Daoy (cell line): ENCODE measurements at places on chromosomes 16 and 17. TPM values are rescaled to one million over a fixed set of nuclear protein-coding genes. Genes with fewer than 3 reads are reported as not detected.

GRCh38 chr17:44210342-44211192, 8.9 kb downstream of the UBTF start:
- DNase-seq = peak; percentile 86

DNA sequence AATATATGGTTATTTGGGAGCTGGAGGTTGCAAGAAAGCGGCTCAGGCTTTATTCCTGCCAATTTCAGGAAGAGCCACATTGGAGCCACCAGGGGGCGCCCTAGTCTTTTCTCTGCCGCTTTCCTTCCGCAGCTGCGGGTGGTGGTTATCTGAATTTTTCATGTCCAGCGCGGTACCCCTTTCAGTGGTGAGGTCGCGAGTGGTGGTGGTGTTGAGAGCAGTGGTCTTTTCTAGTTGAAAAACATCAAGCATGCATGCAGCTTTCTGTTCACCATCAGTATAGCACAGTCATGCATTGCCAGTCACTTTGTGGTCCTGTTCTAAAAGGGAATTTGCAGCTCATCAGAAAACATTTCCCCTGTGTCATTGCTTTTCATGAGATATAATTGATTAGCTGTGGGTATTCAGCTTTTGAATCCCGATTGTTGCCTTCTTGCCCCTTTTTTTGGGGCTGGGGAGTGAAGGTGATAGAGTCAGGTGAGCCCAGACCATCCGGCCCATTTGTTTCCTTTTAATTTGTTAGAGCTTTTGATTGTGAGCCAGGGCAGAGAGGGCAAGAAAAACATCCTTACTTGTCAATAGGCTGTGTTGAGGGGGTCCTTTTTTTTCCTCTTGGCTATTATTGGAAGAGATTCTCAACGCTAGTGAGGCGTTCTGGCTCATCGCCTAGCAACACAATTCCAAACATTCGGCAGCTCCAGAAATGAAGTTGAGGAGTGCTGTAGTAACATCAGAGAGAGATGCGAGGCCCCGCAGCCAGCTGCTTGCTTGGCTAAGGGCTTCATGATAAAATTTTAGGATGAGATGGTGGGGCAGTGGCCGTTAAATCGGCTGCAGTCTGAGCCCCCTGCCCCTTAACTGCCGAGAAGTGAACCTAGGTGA, 119.0 kb downstream of the SNX29 start:
- DNase-seq = peak; percentile 27

DNA sequence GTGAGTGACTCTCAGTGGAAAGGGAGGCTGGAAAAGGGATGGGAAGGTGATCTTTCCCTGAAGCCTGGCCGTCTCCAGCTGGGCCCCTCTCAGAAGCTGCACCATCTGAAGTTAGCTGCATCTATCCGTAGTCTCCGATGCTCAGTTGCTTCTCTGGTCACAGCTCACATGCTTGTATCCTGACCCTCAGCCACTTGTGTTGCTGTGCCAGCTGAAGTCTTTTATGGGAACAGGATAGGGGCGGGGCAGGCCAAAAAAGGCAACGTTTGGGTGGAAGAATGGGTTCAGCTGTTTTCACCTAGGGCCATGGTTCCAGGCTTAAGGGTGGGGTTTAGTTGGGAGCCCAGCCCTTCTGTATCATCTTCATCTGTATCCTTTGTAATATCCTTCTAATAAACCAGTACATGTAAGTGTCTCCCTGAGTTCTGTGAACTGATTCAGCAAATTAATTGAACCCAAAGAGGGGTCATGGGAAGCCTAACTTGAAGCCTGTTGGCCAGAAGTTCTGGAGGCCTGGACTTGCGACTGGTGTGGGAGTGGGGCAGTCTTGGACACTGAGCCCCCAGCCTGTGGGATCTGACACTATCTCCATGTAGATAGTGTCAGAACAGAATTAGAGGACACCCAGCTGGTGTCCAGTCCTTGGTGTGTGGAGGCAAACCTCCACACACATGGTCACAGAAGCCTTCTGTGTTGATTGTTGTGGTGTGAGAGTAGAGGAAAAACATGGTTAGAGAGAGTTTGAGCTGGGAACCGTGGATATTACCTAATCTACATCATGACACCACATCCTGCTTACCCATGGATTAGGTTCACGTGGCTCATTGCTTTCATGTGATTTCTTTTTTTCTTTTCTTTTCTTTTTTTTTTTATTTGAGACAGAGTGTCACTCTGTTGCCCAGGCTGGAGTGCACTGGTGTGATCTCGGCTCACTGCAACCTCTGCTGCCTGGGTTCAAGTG, 49.3 kb upstream of the FBXO47 start:
- no peak for DNase-seq

DNA sequence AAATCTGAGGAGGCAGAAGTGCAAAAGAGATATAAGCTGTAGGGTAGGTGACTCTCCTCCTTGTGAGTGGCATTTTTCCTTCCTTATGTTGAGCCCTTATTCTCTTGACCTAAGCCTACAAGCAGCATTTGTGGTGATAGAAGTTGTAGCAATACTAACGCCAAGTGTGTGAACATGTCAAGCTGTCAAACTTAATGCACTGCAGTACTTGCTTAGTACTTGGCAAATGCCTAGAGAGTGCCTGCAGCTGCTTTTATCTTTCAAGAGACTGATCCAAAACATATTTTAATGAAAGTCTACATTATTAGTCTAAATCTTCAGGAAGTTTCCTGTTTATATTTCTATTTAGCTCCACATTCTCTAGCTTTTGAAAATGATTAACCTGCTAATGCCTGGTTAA, 83.2 kb downstream of the CNTNAP4 start:
- no peak for DNase-seq

GRCh38 chr16:20763461-20764232, at the start of gene ACSM3:
ACSM3 (plus strand) TSS chr16:20764014; CDS start chr16:20770035, 6,021 bp downstream.
- DNase-seq = peak; percentile 69

DNA sequence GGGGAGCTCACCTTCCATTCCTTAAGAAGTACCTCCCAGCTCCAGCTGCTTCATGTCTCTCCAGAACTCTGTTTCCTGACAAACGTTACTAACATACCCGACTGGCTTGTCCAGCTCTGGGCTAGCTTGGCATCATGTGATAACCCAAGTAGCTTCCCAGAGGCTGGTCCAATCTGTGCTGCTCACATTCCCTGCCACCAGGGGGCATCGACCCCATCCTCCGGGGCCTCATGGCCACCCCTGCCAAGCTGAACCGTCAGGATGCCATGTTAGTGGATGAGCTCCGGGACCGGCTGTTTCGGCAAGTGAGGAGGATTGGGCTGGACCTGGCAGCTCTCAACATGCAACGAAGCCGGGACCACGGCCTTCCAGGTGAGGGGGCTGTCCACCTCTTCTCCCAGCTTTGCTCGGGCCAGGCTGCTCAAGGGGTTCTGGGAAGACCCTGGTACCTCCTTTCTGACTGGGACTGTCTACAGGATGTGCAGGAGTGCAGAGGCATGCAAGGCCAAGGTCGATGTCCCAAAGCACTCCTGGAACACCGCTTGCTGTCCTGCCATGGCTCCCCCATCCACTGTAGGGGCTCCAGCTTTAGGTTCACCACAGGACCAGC, 7.6 kb downstream of the EPX start:
- DNase-seq = peak; percentile 77

DNA sequence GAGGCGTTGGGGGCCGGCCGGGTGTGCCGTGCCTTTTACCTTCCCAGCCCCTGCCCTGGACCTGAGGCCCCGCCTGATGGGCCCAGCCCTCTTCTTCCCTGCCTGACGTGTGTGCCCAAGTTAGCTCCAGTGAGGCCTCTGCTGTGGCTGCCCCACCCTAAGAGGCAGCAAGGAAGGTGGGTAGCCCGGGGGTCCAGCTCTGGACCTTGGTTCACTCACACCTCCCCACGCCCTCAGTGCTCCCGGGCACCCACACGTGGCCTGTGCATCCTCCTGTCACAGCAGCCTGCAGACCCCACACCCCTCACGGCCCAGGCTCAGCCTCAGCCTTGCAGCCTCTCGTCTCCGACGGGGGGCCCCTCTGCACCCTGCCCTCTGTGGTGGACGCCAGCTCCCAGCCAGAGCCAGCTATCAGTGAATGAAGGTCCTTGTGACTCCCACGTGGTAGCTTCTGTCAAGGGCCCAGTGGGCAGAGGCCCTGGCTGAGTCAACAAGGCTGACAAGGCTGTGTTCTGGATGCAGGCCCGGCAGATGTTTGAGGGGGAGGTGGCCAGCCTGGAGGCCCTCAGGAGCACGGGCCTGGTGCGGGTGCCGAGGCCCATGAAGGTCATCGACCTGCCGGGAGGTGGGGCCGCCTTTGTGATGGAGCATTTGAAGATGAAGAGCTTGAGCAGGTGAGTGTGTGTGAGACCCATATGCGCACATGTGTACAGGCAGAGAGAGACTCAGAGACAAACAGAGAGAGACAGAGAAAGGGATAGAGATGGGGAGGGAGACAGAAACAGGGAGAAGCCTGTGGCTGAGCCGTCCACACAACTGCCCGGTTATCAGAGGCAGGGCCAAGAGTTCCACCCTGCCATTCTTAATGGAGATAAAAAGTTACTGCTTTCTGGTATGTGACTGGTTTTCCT, 2.8 kb downstream of the FN3K start:
- no peak for DNase-seq

- peak; percentile 67 for DNase-seq
These were observed 77.2 kb upstream of the CLEC3A start for GRCh38 chr16:77945126-77945525.

DNA sequence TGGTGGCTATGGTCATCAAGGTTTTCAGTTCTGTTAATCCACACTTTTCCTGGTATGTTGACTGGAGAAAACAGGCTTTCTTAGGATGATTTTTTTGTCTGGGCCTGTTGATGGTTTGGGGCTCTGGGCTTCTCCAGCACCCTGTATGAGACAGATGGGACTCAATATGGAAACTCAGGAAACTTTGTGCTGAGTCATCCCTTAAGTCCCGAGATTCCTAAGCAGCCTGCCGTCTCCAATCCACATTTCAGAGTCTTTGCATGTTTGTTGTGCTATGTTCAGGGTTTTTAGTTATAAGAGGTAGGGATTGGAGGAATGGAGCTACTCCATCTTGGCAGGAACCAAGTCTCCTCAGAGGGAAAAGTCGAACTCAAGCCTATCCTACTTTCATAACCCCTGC, 253.3 kb upstream of the FOXF1 start:
- no peak for DNase-seq

GRCh38 chr16:79653373-79653891, 52.9 kb upstream of the MAF start:
- DNase-seq = no peak

Gene CSH1
- total RNA-seq = not detected in 2 replicates

Gene PLLP
- 0.06 and 0.63 TPM in 2 replicates for total RNA-seq

Gene CXCL16
- 3.0 and 3.8 TPM in 2 replicates for total RNA-seq

Gene CIITA
- not detected in 2 replicates for total RNA-seq
